Endodermal cell (in vitro differentiated cells): ENCODE measurements at places on chromosomes 5 and 9. TPM values are rescaled to one million over a fixed set of nuclear protein-coding genes. Genes with fewer than 3 reads are reported as not detected.

Gene LRRTM2
- total RNA-seq: not detected in 3 replicates

Gene GABRB2
- total RNA-seq: 2.5 to 4.6 TPM (median 3.0 TPM) in 3 replicates

Gene FCN2
- not detected in 3 replicates for total RNA-seq

Gene PLPP1
- 100 and 108 TPM in 2 replicates for total RNA-seq

Gene MLANA
- not detected in 2 replicates for total RNA-seq

Gene PPP3R2
- not detected in 3 replicates for total RNA-seq

Gene RLN2
- total RNA-seq: 4.2 to 7.9 TPM (median 6.5 TPM) in 3 replicates

Gene PNPLA7
- total RNA-seq: 2.0 to 2.3 TPM (median 2.2 TPM) in 3 replicates

Gene FOXD4L5
- total RNA-seq: 0.23 TPM in 1 of 2 replicates, not detected in the other

Gene LCN9
- 0.46 TPM in 1 of 2 replicates, not detected in the other for total RNA-seq

Gene APBA1
- 0.75 and 2.5 TPM in 2 replicates for total RNA-seq

Gene EPB41L4A
- 7.9 and 9.9 TPM in 2 replicates for total RNA-seq

Gene ASTN2
- 8.9 and 9.8 TPM in 2 replicates for total RNA-seq

Gene CRHBP
- total RNA-seq: 7.6 to 17.7 TPM (median 15.2 TPM) in 3 replicates
